ENCODE measurements at places on chromosomes 3 and 15.

DNA sequence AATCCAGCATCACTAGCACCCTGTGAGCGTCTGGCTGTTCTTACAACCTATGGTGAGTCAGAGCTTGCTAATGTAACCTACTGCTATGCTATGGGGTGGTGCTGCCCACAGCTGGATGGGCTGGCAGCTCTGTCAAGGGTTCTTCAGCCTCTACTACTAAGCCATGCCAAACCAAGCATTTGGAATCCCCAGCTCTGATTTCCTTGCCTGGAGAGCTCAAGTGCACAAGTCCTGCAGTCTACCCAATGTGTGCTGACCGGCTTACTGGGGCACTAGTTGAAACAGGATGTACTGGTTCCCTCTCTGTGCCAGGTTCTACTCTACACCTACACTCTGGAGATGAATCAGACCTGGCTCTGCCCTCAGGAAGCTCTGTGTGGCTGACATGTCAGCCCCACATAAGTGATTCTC lies 4.2 kb downstream of the TEX264 start:
- DNase-seq, result no peak

DNA sequence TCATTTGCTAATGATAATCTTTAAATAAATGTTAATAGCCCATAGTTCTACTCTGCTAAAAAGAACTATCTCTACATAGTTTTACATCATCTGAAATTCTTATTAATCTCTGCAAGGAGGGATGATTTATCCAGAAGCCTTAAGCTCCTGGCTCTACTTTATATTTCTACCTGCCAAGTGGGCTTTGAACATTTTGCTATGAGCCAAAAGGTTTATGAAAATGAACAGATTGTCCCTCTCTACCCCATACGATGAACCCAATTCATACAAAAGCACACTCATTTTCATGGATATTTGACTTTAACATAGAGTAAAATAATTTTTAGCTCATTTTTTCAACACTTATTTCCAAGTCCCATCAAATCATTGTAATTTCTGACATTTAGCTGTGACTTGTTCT lies 611.0 kb downstream of the NSUN3 start:
- no peak for DNase-seq

DNA sequence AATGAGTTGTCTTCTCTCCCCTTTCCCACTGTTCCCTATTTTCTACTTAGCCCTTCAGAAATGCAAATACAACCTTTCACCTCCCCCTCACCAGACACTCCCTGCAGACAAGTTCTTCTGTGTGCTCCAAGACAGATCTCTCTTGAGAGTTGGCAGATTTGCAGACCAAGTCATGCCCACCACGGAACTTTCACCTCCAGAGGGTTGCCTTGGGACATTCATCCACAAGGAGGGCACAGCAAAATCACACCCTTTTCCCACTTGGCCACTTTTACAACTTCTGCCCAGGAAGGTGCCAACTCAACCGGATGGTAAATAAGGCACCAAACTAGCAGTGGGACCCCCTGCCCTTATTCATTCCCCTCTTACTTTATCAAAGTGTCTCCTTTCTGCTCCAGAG lies 53.5 kb downstream of the SLC30A4 start:
- DNase-seq, result no peak

DNA sequence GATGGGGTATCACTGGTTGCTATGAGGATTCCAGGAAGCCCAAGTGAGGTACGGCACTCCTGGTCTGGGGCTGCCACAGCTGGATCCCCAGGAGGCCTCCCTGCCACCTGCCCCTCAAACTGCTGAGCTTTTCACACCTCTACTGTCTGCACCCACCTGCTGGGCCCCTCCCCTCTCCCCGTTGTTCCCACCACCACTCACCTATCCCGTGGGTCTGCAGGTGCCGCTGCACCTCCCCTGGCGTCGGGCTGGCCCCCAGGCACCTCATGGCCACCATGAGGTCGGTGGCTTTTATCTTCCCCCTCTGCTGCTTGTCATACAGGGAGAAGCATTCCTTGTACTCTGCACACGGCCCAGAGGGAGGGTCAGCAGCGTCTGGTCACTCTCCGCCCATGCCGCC lies 5.8 kb downstream of the CALML4 start:
- no peak for DNase-seq

DNA sequence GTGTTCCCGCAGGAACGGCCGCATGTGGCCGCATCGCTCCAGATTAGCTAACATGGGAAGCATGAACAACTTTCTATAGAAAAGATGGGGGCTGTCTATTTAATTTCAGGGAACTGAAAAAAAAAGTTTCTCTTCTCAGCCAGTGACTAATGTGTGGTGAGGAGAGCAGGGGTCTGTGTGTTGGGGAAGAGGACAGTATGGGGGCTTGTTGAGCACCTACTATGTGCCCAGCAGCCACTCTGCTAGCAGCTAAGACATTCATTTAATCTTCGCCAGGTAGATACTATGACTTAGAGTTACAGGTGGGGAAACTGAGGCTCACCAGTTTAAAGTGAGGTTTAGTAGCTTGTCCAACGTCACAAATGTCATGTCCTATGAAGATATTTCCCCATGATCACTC lies 56.6 kb downstream of the MGLL start:
- DNase-seq, result no peak

DNA sequence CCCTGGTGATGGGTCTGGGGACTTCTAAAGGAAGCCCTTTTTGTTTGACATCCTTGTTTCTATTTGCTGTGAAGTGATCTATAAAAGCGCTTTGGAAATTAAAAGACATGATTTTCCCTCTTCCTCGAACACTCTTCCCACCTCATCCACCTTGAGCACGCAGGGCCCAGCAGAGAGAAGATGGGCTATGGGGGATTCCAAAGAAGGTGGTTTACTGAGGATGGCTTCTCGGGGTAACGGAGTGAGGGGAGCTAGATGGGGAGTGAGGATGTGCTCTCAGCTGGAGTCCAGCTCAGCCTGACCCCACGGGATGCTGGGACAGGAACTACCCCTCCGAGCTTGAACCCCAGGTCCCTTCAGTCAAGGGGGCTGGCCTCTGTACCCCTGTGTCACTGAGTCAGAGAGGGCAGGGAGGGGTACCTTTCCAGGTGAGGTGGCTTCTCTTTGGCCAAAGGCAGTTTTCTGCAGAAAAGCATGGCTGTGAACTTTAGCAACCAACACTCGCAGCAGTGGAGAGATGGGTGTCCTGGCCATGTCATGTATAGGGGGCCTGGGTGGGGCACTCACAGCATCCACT lies 180.7 kb upstream of the SMAD3 start:
- DNase-seq, result no peak

DNA sequence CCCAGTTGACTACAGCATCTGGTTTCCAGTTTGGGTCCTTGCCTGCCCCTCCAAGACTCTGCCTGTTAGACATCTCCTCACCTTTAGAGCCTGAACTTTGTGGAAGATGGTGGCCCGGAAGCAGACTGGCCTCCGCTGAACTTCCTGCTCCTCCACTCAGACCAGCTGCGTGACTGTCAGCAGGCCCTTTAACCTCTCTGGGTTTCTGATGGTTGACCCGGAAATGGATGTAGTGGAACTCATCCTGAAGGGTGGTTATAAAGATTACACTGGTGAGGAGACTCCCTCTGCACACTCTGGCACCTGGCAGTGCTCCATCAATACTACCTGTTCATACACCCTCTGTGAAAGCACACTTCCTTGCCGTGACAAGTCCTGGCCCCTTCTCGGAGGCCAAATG lies 151.9 kb upstream of the TLE3 start:
- DNase-seq, result no peak

DNA sequence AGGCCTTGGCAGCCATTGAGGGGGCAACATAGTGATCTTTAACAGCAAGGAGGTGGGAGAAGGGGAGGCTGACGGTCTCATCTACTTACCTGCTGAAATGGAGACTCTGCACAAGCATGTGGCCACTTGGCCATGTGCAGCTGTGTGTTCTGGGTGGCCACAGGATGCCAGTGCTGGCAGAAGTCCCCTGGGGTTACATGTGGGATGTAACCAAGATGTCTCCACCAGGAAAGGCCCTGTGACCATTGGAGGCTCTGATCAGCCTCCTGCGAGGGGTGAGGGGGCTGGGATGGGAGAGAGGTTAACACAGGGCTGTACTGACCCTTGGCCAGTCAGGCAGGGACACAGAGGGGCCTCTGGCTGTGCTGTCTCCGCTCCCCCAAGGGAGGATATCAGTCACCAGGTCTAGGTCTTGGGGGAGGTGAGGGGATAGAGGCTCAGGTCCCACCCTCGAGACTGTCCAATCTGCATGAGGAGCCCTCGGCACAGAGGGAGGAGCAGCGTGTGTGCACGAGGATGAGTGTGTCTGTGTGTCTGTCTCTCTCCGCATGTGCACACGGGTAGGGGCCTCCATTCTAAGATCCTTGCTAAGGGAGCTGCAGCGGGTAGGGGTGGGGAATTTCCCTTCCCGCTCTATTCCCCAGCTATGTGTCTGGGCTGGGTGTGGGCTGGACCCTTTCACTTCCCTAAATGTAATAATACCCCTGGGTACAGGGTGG lies 19.5 kb downstream of the PRKCD start:
- DNase-seq, result no peak

GRCh38 chr3:15525790-15526189 lies 4.3 kb upstream of the COLQ start:
- DNase-seq, result no peak

DNA sequence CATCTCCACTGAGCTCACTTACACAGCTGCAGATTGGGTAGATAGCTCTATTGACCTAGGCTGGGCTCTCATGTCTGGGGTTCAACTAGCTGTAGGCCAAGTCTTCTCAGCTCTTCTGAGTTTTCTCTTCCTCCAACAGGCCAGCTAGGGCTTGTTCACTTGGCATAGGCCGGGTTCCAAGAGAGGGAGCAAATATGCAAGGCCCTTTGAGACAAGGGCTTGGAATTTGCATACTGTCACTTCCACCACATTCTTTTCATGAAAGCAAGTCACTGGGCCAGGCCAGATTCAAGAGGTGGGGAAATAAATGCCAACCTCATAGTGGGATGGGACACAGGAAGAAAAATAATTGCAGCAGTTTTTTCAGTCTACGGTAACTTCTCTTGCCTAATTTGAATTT lies 25.2 kb downstream of the PIGB start:
- DNase-seq, result no peak

All from NCI-H1436 treated with DMSO at 0.1 percent for 48 hours (cell line).